Stimulated activated CD8-positive, alpha-beta memory T cell treated with anti-CD3 and anti-CD28 coated beads, Interleukin-4, amount 100 ng/mL, for 48 hours (primary cell): ENCODE measurements at places on chromosomes 2 and 18.

DNA sequence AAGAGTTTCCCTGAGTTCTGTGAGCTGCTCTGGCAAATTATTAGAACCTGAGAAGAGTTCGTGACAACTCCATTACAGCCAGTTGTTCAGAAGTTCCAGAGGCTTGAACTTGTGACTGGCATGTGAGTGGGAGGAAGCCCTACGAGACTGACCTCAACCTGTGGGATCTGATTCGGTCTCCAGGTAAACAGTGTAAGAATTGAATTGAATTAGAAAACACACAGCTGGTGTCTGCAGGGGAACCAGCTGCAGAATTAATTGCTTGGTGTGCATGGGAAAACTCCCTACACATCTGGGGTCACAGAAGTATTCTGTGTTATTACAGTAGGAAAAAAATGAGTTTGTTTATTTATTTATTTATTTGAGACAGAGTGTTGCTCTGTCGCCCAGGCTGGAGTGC lies 14.0 kb upstream of the ITSN2 start:
- no peak for DNase-seq

DNA sequence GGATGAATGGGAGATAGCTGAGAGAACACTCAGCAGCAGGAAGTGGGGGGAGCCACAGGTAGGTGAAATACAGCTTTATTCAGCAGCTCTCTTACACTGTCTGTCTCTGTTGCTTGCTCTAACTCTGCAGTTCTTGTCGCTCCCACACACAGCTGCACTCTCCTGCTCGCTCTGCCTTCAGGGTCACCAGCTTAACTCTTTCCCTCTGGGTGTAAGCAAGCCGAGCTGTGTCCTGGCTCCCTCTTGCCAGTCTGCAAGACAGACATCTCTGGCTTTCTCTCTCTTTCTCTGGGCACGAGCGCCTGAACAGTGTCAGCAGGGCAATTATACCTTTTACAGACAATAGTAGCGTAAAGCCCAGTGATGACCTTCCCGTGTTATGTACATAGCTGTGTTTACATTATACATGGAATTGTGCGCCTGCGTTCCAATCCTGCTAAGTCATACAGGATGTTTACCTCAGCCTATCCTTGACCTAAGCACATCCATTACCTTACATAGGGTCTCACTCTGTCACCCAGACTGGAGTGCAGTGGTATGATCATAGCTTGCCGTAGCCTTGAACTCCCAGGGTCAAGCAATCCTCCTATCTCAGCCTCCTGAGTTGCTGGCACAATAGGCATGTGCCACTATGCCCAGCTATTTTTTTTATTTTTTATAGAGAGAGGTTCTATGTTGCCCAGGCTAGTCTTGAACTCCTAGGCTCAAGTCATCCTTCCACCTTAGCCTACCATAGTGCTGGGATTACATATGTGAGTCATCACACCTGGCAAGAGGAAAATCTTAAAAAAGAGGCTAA lies 57.8 kb upstream of the CHN1 start:
- no peak for DNase-seq

DNA sequence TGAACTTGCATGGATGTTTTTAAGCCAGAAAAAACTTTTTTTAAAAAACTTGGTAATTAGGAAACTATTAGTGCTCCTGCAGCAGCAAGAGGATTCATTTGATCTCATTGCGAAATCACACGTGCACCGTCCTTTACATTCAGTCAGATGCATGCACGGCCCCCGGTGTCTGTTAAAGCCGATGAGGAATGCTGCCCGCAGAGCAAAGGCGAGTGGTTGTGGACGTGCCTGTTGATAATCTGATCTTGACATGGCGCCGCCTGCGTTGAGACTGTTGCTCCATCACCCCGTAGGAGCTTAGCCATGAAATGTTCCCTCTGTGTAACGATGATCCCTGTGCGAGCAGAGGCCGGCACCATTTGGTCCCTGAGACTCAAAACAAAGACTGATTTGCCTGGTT lies 300.0 kb downstream of the GBX2 start:
- DNase-seq: no peak

GRCh38 chr2:211390536-211391188 lies 834.3 kb downstream of the CPS1 start:
- DNase-seq: no peak

DNA sequence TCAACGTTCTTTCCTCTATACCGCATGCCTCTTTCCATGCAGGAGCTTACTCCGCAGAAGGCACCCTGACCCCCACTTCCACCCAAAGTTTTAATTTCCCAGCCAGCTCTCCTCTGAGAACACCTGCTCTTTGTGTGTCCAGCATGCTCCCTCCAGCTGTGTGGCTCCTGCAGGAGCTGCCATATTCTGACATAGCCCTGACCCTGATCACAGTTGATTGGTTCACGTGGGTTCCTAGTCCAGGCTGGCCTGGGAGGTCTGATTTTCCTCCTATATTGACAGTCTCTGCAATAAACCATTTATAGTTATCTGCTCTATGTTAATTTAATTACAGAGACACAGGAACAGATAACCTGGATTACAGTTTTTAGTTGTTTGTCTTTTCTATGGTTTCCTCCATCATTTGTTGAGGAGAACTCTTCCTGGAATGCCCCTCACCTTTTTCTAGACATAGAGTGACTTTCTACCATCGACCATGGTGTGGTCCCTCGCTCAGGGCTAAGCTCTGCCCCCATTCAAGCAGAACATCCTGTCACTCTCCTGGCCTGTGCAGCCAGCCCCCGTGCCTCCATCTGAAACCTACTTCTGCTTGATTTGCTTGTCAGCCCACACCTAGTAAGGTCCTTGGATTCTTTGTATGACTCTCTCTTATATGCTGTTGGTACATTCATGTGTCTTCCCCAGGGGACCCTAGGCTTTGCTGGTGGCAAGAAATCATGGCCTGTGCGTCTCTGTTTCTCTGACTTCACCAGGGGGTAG lies 231.5 kb downstream of the LPIN1 start:
- no peak for DNase-seq

DNA sequence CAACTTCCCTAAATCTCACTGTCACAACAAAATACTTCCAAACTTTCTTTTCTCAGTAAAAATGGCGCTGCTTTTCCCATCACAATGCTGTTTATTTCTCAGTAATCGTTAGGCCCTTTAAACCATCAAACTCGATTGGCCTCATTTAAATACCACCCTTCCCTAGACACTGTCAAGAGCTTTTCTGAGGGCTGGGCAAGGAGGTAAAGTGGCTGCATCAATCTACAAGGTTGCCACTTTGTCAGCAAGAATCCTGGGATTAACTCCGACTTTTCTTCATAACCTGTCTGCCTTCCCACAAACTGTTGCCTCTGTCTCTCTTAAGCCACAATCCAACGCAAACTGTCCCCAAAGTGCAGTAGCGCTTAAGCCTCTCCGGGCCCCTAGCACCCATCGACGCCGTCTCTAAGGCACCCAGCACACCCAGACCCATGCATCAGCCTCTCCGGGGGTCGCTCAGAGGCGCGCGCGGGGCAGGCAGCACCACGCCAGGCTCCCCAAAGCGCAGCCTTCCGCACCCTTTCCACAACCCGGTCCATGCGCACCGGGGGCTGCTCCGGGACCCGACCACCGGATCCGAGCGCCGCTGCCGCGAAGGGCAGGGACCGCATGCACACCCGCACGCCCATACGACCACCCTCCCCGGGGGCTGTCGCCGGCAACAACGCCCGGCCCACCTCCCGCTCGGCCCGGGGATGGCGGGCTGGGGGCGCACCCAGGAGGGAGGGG lies 683 bp downstream of the MBOAT2 start:
- DNase-seq: peak; percentile 27

DNA sequence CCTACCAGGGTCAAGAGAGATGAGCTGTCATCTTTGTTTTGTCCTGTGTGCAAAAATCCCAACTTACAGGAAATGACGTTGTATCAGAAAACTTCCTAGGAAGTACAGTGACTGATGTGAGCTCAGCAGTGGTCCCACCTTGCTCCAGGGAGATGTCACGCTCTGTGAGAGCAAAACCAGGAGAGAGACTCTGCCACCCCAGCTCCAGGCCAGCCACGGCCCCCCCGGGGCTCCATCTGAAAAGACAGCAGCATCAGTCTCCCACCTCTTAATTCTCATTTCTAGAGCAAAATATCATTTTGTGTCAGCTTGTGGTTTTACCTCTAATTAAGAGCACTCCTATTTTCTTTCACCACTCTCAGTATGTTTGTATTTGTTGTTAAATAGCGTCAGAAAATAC lies 57.5 kb downstream of the MYL12B start:
- DNase-seq: peak; percentile 55

GRCh38 chr2:8598295-8599165 lies 83.3 kb upstream of the ID2 start:
- no peak for DNase-seq

DNA sequence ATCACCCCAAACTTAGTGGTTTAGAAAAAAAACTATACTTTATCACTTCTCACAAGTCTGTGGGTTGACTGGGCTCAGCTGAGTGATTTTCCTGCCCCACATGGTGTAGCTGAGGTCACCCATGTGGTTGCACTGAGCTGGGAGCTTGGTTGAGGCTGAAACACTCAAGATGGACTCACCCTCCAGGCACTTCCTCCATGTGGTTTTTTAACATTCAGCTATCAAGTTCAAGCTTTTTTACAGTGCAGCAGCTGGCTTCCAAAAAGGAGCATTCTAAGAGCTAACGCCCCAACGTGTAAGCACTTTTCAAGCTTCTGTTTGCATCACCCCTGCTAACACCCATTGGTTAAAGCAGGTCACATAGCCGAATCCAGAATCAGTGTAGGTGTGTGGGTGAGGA lies 105.9 kb upstream of the CREB1 start:
- DNase-seq: peak; percentile 67

- DNase-seq: no peak
Observed at GRCh38 chr2:54968561-54969218, 81.6 kb downstream of the RTN4 start.

DNA sequence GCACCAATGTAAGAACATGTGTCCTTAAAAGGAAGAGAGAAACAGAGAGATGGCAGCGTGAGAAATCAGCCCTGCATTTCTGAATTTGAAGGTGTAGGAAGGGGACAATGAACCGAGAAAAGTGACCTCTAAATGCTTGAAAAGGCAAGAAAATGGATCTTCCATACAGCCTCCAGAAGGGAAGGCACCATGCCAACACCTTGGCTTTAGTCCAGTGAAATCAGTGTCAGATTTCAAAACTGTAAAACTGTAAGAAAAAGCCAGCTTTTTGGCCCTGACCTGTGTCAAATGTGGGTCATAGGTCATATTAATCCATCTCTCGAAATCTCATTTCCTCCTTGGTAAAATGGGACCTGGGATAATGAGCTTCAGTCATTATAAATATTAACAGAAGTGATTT lies 762.3 kb downstream of the DCDC2C start:
- no peak for DNase-seq

DNA sequence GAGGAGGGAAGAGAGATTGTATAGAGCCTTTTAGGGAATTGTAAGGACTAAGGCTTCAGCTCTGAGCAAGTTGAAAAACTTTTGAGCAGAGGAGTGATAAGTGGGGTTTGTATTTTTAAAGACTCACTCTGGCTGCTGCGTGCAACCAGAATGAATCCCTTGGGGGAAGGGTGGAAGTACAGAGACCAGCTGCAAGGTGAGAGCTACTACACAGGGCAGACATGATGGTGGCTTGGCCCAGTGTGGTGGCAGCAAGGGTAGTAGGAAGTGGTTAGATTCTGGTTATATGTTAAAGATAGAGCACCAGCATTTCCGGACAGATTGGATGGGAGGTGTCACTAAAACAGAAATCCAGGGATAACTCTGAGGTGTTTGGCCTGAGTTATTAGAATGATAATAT lies 10.1 kb upstream of the SESTD1 start:
- DNase-seq: no peak

- DNase-seq: no peak
Observed at GRCh38 chr18:7164323-7165004, 46.9 kb upstream of the LAMA1 start.

DNA sequence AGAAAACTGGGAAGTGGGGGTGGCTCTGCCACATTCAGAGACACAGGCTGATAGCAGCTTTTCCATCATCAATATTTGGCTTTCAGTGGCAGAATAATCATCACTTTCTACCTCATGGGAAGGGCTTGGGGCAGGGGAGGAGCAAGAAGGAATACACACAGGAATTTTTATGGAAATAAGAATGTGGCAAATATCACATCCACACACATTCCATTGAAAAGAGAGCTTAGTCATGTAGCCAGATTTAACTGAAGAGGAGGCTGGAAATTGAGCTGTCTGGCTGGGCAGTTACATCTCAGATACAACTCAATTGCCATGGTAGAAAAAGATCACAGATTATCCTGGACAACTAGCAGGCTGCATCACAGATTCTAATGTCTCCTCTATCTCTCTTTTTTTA lies 1474.0 kb upstream of the ACVR2A start:
- DNase-seq: no peak

DNA sequence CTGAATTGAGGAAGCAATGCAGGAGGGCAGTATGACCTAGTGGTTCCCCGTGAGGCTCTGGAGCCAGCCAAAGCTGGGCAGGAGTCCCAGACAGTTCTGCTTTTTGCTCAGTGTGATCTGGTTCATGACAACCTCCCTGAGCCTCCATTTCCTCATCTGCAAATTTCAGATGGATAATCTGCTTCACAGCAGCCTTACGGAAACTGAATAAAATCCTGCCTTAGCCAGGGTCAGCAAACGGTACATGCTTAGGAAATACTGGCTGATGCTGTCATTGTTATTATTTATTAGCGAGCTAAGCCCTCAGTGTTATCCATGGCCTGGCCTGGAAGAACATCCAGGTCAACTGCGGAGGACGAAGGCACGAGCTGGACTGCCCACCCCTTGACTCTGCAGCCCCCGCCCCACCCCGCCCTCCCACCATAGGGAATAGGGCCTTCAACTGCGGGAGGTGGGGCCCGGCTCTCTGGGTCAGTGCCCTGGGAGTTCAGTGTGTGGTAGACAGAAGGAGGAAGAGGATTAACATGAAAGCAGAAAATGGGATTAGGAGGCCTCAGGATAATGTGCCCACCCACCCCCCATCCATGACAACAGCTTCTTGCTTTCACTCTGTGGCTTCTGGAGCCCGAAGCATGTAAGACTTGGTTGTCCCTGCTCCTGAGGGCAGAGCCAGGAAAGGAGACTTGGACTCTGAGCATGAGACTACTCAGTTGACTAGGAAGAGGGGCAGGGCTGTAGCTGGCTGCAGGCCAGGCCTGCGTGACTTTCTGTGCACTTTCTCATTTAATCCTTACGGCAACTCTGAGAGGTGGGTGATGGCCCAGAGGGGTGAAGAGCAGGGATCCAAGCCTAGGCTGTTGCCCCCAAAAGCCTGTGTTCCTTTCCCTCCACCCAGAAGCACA lies 13.1 kb downstream of the PKDCC start:
- DNase-seq: no peak

DNA sequence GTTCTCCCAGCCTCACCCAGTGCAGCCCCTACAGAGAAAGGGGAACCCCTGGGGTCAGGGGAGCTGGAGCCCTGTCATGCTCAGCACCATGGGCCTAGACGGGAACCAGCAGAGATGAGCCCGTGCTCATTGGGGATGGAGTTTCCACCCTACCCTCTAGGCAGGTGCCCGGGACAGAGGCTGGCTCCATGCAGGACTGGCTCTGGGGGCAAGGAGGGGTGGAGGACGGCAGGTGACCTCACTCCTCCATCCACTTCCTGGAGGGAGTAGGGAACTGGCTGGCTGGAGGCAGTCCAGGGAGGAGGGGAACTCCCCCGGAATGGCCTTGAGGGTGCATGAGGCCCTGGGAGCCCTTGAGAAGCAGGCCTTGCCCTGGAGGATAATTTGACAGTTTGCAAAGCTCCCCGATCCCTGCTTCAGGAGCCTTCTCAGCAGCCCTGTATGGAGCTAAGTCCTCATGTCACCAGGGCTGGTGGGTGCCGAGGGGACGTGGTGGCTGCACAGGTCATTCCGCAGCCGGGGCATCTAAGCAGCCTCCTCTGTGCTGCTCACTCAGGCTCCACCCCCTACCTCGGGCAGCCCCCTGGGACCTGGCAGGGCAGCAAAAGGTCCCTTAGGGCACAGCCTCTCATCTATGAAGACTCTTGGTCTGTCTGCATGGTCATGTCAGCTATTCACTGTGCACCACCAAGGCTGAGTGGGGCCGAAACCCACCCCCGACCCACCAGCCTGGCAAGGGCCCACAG lies 2.1 kb downstream of the NEURL3 start:
- DNase-seq: no peak
